ENCODE measurements at places on chromosomes 11 and 22. TPM values are rescaled to one million over a fixed set of nuclear protein-coding genes. Genes with fewer than 3 reads are reported as not detected.

The TRPM5 gene
- total RNA-seq: not detected

The UPK3A gene
- not detected for total RNA-seq

The BIK gene
- total RNA-seq: not detected

The PTPN5 gene
- total RNA-seq: not detected

The GAL3ST1 gene
- total RNA-seq: not detected

The LYVE1 gene
- 3.3 TPM for total RNA-seq

The HOATZ gene
- not detected for total RNA-seq

The SCGB1D2 gene
- total RNA-seq: not detected

The SOX6 gene
- 0.50 TPM for total RNA-seq

The DAGLA gene
- 2.2 TPM for total RNA-seq

The PRRG4 gene
- 0.06 TPM for total RNA-seq

The RIBC2 gene
- 1.2 TPM for total RNA-seq

The PLAAT5 gene
- not detected for total RNA-seq

The FXYD2 gene
- not detected for total RNA-seq

The ACTN3 gene
- total RNA-seq: not detected

The TRMT112 gene
- 232 TPM for total RNA-seq

The PTGDR2 gene
- not detected for total RNA-seq

The PTPRCAP gene
- 0.26 TPM for total RNA-seq

The PAMR1 gene
- total RNA-seq: 355 TPM

The OR10G6 gene
- total RNA-seq: not detected

The PRAME gene
- total RNA-seq: 0.06 TPM

The AQP11 gene
- 0.56 TPM for total RNA-seq

The CALCA gene
- total RNA-seq: not detected

The IRAG1 gene
- 73.2 TPM for total RNA-seq

The CACNA1I gene
- 0.12 TPM for total RNA-seq

The DSCAML1 gene
- not detected for total RNA-seq

The VSIG2 gene
- 0.13 TPM for total RNA-seq

The APOBEC3F gene
- 8.6 TPM for total RNA-seq

The ESAM gene
- total RNA-seq: 13.6 TPM

The LAYN gene
- 27.1 TPM for total RNA-seq

The RAB3IL1 gene
- total RNA-seq: 10.0 TPM

The PKNOX2 gene
- 1.1 TPM for total RNA-seq

The PIH1D2 gene
- 1.3 TPM for total RNA-seq

The BEST1 gene
- total RNA-seq: 1.2 TPM

All from aortic smooth muscle cell (primary cell).